Liver (tissue), 10 donors: ENCODE measurements at places on chromosomes 2 and 18.

DNA sequence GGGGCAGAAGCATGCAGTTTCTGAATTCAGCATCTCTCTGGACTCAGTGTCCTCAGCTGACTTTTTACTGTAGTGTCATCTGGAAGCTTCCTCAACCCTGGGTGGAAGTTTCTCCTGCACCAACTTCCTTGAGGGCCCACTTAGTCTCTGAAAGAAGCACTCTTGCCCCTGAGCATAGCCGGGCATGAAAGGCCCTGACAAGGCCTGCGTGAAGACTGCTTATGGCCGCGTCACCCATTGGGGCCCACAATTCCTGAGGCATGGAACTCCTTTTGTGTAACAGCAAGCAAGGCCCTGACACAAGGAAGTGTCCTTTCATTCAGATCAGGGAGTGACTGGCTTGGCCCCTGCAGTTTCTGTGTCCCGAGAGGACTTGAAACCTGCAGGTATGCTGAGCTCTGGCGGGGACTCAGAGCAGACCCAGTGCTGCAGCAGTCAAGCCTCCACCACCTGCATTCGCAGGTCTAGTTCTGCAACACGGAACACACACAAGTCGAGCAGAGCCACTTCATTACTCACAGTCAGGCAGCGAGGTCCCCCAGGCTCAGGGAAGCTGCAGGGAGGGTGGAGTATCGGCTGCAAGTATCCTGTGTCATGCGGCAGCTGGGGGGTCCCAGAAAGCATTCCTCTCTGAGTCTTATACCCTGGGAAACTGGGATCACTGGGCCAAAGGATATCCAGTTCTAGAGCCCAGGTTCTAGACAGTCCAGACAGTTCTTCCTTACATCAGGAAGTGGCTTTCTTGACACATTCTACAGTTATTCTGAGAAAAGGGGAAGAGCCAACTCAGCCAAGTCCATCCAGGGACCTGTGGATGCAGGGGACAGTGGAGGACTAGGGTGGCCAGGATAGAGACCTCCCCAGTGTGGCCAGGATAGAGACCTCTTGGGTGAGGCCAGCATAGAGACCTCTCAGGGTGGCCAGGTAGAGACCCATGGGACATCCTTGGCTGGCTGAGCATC lies 35.6 kb upstream of the PRLH start:
- no peak for DNase-seq

DNA sequence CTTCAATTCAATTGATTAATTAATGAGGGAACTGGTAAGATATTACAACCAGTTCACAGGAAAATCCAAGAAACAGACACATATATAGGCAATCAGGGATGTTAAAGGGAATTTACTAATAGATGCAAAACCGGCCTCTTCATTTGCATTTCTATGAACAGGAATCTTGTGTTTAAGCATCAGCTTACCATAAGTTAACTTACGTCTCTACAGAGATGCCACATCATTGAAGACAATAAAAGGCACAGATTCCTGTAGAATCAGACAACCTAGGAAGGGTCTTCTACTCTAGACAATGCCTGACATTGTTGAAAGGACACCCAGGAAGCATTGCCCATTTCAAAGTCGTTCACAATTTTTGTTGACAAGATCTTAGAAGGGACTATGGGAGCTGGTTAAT lies 121.0 kb upstream of the STPG4 start:
- no peak for DNase-seq

DNA sequence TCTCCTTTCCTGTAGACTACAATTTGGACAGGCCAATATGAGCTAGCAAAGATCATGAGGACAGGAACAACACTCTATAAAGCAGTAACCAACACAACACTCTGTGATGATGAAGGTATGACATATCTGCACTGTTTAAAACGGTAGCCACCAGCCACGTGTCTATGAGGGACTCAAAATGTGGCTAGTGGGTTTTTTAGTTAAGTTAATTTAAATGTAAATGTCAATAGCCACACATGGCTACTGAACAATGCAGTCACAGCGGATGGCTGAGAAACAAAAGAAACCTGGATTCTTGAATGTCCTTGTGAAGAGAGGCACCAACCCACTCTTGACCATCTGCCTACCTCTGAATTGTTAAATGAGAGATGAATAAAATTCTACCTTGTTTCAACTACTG lies 33.9 kb downstream of the FANCL start:
- no peak for DNase-seq

DNA sequence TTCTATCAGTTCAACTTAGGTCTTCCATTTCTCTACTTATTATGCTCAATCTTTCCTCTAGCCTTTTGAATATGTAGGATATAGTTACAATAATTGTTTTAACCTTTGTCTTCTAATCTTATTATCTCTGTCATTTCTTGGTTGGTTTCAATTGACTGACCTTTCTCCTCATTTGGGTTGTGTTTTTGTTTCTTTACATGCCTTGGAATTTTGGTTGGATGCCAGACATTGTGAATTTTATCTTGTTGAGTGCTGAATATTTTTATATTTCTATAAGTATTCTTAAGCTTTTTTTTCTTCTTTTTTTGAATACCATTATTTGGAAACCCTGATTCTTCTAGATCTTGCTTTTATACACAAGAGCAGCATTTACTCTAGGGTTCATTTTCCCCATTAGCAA lies 30.7 kb upstream of the TMEM247 start:
- no peak for DNase-seq

DNA sequence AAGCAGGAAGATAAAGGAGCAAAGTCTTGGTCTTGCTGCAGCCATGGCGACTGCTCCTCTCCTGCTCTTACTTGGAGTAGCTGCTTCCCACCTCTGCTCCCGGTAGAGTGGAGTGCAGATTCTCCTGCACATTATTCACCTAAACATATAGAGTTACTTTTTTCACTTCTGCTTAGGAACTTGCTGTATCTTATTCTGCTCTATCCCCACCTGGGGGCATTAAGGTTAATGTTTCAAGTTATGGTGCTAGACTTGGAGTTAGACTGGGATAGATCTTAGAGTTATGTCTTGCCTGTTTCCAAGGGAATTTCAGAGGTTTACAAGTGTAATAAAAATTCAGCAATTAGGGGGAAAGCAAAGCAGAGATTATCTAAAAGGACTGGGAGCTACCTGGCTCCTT lies 144.2 kb downstream of the SETBP1 start:
- DNase-seq: no peak

DNA sequence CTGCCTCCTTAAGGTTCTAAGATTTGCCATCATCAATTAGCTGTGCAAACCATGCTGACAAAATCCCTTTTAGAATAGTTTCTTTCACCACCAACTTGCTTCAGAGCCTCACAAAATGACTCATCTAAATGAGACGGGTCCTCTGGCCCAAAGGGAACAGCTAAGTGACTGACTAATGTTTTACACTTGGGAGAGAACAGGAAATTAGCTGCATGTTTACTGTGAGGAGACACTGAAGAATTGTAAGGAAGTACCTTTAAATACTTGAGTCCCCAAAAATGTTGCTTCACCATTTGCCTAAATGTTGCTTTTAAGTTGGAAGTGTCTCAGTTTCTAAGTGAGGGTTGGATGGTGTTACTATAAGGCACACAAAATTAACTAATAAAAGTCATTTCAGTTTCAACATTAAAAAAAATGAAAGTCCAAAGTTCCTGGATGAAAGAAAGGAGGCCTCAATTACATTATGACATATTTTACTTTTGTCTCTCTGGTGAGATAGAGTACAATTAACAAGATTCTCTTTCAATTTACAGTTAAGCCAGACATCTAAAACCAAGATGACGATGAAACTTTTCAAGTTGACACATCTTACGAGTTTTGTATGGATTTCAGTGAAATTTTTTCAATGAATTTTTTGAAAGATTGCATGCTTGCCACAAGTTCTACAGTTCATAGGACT lies 229.1 kb upstream of the FN1 start:
- DNase-seq: no peak

DNA sequence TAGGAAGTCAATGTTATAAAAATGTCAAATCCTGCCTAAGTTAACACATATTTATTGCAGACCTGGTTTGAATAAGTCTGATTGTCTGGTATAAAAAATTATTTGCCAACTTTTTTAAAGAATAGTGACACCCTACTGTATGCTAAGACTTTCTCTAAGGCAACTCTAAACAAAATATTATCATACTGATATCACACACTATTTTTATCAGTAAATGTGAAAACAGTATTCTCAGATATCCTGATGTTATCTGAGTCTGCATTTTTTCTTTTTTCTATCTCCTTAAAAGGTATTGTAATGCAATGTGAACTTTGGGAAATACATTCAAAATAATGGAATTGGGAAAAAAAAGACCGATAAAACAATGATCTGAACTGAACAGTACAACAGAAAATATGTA lies 127.1 kb downstream of the DOCK10 start:
- no peak for DNase-seq

GRCh38 chr18:76167410-76167809 lies 327.6 kb downstream of the ZNF516 start:
- DNase-seq: no peak

DNA sequence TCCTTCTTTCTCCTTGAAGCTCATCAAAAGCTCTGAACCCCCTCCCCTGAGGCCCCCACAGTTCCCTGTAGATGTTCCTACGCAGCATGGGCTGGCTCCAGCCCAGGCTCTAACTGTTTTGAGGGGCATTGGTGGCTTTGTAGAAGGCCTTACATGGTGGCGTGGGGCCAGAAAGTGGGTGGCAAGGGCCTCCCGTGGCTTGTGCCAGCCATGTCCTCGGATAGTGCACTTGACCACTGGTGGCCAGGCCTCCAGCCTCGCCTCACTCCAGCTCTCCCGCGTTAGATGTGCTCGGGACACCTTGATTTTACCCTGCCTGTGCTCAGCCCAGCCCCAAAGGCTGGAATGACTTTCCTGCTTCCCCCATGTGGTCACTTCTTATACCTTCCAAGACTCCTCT lies 92.9 kb downstream of the TWIST2 start:
- DNase-seq: no peak

DNA sequence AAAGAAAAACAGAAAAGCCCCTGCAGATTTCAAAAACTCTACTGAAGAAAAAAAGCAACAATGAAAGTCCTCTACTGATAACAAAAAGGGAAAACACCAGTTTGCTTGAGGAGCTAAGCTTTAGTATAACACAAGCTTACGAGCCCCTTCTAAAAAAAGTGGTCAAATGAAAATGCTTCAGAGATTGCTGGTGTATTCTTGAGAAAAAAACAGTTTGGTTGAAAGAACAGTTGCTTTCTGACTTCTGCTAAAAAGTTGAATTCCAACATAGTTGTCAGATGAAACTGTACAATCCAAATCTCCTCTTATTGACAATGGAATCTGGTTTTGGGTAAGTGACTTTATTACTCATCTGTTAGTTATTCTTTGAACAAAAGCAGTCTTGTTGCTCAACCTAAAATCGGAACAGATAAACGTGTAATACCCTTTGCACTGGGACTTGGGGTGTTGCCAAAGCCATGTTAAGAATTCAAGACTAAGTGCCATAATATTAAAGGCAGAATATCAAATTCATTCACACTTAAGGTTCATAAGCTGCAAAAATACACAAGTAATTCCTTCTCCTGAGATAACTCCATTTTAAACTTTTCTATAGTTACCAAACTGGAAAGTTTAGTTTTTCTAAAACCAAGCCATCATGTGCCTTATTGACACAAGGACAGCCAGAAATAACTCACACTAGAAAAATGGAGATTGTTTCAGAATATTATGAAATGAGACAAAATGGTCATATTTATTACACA lies 45.3 kb upstream of the SPAG16 start:
- no peak for DNase-seq
